ENCODE measurements at places on chromosomes 2 and 18.

GRCh38 chr2:33312355-33312754 is 164.1 kb upstream of the RASGRP3 start:
- no peak for DNase-seq

GRCh38 chr2:64832936-64833335 is 156.3 kb upstream of the SLC1A4 start:
- DNase-seq = no peak

DNA sequence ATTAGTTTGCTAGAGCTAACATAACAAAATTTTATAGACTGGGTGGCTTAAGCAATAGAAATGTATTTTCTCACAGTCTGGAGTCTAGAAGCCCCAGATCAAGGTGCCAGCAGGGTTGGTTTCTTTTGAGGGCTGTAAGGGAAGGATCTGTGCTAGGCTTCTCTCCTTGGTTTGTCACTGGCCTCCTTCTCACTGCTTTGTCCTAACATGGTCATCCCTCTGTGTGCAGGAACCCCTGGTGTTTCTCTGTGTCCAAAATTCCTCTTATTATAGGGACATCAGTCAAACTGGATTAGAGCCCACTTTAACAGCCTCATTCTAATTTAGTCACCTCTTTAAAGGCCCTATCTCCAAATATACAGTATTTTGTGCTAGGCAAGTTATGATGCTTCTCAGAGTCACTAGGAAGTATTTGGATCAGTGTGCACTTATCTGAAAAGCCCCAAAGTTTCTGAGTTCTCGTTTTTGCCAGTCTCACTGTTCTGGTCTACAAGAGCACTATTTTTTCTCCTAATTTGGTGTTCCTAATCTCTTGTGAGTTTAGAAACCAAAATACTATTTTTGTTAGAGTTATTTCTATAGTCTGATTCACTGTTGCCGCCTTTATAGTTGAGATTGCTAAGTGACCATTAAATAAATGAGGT is 29.0 kb downstream of the ZC3H6 start:
- DNase-seq = no peak

- no peak for DNase-seq
These were observed 7.5 kb upstream of the MCFD2 start for GRCh38 chr2:46923041-46923528.

DNA sequence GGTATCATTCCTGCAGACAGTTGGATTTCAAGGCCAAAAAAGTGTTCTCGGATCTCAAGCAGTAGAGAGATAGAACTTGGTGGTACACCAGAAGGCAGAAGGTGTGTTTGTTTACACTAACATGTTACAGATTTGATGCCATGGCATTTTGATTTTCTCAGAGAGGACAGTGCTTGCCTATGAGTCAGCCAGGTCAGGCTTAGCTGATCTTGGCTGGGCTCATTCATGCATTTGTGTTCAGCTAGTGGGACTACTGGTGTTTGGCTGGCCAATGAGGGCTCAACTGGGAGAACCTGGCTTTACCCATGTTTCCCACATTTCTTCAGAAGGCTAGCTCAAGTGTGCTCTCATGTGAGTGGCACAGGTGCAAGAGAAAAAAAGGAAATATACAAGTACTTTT is 162.0 kb downstream of the C1D start:
- DNase-seq = no peak

- no peak for DNase-seq
These were observed 529.2 kb upstream of the ID2 start for GRCh38 chr2:8152392-8153257.

DNA sequence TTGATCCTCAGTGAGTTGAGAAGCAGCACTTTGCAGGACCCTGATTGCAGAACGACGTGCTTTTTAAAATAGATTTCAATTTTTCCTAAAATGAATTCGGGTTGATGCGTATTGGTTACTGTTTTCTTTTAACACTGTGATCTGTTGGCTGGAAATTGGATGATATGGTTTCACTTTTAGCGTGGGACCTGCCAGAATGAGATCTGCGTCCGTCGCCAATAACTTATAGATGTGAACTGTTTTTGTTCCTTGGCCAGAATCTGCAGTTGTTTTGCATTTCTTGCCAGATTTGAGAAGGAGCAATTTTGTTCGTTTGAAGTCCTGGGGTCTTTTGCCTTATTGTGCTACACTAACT is 703 bp downstream of the UGGT1 start:
- DNase-seq = no peak

- no peak for DNase-seq
These were observed 32.5 kb downstream of the PNO1 start for GRCh38 chr2:68189991-68190784.

GRCh38 chr18:78920456-78921138 is 59.0 kb upstream of the SALL3 start:
- DNase-seq = no peak

- DNase-seq = no peak
These were observed 15.0 kb upstream of the NTSR2 start for GRCh38 chr2:11684894-11685460.

DNA sequence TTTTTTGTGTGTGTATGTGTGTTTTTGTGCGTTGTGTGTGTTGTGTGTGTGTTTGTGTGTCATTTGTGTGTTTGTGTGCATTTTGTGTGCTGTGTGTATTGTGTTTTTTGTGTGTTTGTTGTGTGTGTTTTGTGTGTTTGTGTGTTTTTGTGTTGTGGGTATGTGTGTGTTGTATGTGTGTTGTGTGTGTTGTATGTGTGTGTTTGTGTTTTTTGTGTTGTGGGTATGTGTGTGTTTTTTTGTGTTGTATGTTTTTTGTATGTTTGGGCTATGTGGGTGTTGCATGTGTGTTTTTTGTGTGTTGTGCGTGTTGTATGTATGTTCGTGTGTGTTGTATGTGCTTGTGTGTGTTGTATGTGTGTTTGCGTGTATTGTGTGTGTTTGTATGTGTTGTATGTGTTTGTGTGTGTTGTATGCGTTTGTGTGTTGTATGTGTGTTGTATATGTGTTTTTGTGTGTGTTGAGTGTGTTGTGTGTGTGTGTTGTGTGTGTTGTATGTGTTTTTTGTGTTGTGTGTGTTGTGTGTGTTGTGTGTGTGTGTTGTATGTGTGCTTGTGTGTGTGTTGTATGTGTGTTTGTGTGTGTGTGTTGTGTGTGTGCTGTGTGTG is 275.3 kb downstream of the HRH4 start:
- DNase-seq = no peak

GRCh38 chr2:120873958-120874887 is 138.6 kb downstream of the GLI2 start:
- no peak for DNase-seq

DNA sequence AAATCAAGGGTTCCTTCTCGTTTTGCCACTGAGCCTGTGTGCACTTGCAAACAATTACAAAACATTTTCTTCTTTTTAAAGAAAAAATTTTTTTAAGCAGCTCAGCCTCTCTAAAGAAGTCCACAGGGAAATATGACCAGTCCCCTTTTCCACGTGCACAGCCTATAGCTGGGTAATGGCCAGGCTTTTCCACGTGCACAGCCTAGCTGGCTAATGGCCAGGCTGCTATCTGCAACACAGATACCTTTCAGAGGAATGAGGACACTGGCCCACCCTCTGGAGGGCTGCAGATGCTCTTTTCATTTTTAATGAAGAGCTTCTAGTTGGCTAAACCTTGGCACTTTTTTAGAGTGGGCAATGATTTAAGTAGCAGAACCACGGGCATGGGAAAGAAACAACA is 46.3 kb downstream of the ASB18 start:
- no peak for DNase-seq

- no peak for DNase-seq
These were observed 210.7 kb upstream of the COPS8 start for GRCh38 chr2:236874866-236875481.

- no peak for DNase-seq
These were observed 20.0 kb downstream of the ELP2 start for GRCh38 chr18:36149514-36150289.

- no peak for DNase-seq
These were observed 929.4 kb upstream of the PIK3C3 start for GRCh38 chr18:41025666-41026065.

DNA sequence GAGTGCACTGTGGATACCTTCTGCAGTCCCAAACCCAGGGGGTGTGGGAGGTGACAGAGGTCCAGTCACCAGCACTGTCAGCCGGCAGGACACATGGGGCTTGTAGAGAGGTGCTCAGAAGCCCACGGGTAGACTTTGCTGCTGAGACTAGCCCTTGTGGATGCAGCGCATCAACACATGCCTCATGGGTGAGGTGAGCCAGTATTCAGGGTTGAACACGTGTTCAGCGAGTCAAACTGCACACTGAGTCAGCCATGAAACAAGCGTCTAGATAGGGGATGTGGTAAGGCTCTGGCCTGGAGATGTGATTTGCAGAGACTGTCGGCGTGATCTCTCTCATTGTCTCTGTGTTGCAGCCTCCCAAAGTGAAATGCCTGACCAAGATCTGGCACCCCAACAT is 35.8 kb upstream of the SCLY start:
- no peak for DNase-seq

GRCh38 chr18:63879709-63880108 is 7.8 kb upstream of the SERPINB2 start:
- DNase-seq = no peak

DNA sequence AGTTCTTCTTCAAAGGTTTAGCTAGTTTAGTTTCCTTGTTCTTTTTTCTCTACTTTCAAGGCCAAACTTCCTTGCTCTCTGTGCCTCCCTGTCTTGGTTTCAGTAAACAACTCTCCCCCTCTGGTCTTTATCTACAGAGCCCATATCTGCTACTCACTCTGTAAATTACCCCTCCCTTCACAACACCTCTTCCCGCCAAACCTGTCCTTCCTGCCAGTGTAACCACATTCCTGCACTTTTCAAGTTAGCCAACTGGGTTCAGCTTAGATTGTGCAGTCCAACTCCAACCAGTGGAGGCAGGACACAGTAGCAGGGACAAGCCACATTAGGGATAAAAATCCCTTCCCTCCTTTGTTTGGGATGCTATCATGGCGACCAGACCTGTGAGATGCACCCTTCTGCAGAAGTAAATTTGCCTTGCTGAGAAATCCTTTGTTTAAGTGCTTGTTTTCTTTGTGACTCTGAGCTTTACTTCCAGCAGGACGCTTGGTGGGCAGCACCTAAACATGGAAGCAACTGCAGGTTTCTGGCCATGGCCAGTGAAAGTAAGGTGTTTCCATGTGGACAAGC is 706.0 kb downstream of the KCNJ3 start:
- no peak for DNase-seq

DNA sequence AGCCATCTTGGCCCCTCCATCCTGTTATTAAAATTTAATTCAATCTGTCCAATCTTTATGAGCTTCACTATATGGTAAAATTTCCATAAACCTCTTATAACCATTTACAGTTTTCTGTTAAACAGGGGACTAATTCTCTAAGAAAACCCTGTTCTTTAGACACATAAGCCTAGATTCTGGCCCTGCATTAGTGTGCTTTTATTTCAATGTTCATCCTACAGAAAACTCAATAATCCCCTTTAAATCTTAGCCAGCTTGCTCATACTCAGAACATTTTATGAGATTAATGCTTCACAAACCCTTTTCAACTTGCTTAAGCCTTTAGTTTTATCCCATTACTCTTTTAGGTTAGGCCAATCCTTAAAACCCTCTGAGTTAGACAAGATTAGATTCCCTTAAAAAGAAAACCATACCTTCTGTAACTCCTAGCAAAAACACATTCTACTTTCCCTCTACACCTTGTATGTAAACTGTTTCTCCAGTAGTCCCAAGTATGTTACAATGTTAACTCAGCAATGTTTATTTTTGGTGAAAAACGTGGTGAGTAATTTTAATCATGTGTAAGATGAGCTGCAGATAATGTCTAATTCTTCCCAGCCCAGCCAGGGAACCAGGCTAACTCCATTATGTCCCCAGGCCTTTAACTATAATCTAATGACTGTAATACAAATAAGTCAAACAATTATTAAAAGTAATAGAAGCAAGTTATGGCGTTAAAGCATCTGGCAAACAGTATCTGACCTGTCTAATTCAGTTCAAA is 1953.4 kb upstream of the LRRTM1 start:
- no peak for DNase-seq

- no peak for DNase-seq
These were observed 73.0 kb upstream of the EPB41L5 start for GRCh38 chr2:119939915-119940314.

DNA sequence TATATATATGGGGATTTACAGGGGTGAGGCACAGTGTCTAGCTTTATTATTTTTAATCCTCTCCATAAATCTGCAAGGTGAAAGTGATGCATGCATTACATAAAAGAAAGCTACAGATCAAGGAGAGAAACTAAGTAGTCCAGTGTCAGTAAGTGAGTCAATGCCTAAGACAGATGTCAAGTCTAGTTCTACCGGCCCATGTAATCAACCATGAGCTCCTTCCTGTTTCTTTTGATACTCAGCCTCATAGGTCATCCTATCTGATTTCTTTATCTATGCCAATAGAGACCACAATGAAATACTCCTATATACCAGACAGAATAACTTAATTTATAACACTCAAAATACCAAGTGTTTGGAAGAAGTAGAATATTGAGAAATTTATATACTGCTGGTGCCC is 20.2 kb upstream of the GYPC start:
- no peak for DNase-seq

- DNase-seq = no peak
These were observed 52.4 kb downstream of the BABAM2 start for GRCh38 chr2:27942612-27943547.

- no peak for DNase-seq
These were observed 1.6 kb downstream of the PLCL1 start for GRCh38 chr2:197805715-197806633.

- DNase-seq = no peak
These were observed 114.8 kb downstream of the BCL11A start for GRCh38 chr2:60438653-60439052.

DNA sequence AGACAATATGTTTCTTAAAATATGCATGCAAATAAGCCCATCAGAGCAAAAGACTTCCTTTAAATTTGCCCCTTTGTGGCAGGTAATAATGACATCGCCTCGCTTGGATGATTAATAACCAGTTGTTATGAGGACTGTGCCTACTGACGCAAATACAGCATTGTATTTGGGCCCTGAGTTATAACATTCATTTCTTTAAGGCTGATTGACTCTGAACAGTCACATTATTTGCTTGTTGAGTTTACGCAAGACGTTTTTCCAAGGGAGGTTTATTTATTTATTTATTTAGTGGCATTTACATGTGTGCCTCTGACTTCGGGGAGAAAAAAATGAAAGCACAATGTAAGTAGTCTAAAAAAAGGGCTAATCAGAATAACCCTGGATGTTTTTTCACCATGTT is 88.3 kb downstream of the SLC8A1 start:
- no peak for DNase-seq

GRCh38 chr2:182767578-182767977 is 51.5 kb downstream of the DNAJC10 start:
- DNase-seq = no peak

- DNase-seq = no peak
These were observed 382.8 kb downstream of the GPD2 start for GRCh38 chr2:156818944-156819343.

DNA sequence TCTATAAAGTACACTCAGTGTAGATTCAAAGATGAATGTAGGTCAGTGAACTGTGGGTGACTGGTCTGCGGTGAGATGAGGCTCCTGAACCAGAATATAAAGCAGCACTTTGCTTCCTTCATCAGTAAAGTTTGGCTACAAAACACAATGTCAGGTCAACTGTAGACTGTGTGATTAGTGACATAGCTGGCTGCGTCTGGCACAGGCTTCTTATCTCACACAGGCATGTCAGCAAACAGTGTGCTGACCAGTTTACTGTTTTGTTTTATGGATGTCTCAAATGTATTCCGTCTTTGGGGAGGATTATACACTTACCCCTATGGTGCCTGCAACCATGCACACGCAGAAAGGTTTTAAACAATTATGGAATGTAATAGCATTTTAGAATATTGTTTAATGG is 87.1 kb downstream of the ZNF236 start:
- DNase-seq = no peak

Measured in stimulated activated CD4-positive, alpha-beta T cell treated with anti-CD3 and anti-CD28 coated beads, Interleukin-15, amount 100 ng/mL, for 1 hour (primary cell).